ENCODE measurements at places on chromosomes 4 and X.

DNA sequence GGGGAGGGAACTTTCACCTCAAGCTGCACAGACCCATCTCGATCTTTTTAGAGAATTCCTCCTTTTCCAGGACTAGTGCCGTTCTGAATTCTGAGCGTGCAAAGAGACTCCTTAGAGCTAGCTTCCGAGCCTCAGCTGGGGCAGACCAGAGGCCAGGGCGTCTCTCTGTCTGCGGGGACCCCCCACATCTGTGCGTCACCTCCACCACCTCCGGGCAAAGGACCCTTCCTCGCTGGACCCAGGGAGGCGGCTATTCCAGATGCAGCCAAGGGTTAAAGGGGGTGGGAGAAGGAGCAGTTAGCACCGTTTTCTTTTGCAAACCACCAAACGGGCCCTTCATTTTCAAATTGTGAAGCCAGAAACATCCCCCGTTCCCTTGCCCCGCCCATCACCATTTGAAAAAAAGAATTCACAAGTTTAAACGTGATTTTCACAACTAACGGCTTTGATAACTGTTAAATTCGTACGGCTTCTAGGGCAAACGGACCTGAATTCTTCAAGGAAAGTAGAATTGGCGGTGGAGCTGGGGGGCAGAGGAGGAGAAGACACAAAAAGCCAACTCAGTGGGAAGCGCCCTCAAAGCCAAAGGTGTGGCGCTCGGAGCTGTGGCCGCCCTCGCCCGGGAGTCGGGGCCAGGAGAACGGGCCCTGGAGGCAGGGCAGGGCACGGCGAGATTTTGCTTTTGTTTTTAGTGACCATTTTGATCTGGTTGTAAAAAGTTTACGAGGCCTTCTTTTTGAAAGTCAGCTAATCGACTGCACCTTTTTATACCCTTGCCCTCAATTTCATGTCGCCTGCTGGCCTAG lies 3.3 kb upstream of the PDGFRA start:
- no peak for DNase-seq

DNA sequence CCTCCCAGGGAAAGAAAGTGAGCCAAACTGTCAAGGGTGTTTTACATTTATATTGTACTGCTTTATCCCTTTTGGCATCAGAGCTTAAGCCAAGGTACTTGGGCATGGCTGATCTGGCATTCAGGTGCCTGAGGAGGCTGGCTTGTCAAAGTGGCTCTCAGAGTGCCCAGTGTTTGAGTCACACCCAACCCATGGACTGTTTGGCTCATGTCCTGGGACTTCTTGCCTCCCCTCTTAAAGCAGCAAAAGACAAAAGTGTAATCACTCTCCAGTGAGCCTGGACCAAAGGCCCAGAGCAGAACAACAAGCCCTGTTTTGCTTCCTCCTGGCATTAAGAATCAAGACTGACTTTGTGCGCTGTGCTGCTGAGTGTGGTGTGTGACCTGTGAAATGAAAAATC lies 311.7 kb upstream of the TAPT1 start:
- no peak for DNase-seq

DNA sequence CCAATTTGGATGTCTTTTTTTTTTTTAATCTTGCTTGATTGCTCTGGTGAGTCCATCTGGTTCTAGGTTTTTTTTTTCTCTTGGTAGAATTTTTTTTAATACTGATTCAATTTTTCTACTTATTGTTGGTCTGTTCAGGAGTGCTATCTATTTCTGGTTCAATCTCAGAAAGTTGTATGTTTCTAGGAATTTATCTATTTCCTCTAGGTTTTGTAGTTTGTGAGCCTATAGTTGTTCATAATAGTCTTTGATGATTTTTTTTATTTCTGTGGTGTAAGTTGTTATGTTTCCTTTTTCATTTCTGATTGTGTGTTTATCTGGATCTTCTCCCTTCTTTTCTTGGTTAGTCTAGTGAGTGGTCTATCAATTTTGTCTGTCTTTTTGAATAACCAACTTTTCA lies 129.6 kb downstream of the FAM13A start:
- DNase-seq = no peak

- DNase-seq = no peak
Measured at GRCh38 chrX:25131055-25131454, 115.3 kb upstream of the ARX start.

- DNase-seq = no peak
Measured at GRCh38 chr4:33772582-33772981, 2471.7 kb downstream of the ARAP2 start.

DNA sequence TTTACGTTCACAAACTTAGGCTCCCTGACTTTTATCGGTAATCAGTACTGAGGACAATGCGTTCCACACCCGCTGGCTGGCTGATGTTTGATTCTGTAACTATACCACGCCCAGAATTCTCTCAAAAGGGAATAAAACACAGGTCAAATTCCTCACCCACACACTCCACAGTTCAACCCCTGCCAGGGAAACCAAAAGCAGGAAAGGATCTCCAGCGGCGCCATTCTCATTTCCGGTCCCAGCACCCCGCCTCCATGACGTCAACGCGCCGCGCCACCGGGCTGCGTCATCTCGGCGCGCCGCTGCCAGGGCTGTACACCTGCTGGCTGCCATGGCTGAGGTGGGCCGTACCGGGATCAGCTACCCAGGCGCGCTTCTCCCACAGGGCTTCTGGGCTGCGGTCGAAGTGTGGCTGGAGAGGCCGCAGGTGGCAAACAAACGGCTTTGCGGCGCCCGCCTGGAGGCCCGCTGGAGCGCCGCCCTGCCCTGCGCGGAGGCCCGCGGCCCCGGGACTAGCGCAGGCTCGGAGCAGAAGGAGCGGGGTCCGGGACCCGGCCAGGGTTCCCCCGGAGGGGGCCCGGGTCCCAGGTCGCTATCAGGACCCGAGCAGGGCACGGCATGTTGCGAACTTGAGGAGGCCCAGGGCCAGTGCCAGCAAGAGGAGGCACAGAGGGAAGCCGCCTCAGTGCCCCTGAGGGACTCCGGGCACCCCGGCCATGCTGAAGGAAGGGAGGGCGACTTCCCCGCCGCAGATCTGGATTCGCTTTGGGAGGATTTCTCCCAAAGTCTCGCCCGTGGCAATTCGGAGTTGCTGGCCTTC lies at the start of the genes ACOX3 and TRMT44:
TSS of gene ACOX3 (minus strand) at position 232 of the 820 bp plus-strand sequence. CDS start 24,202 bp downstream, outside the sequence.
TSS of gene TRMT44 (plus strand) at position 286 of the 820 bp plus-strand sequence. CDS start at position 332, 46 bp downstream.
- DNase-seq = peak; percentile 79

- DNase-seq = no peak
Measured at GRCh38 chrX:46198858-46199257, 346.4 kb downstream of the ZNF674 start.

Data from NCI-H446 (cell line).